MCF 10A (cell line): ENCODE measurements at places on chromosomes 7 and 10. TPM values are rescaled to one million over a fixed set of nuclear protein-coding genes. Genes with fewer than 3 reads are reported as not detected.

ING3 gene
- total RNA-seq = 11.7 and 18.9 TPM in 2 replicates

VGF gene
- 11.2 and 12.8 TPM in 2 replicates for total RNA-seq

SOSTDC1 gene
- total RNA-seq = not detected in 2 replicates

ZNF365 gene
- total RNA-seq = 1.3 and 2.9 TPM in 2 replicates

STAG3 gene
- 1.1 and 1.5 TPM in 2 replicates for total RNA-seq

SNX10 gene
- 7.1 and 8.0 TPM in 2 replicates for total RNA-seq

ATOH7 gene
- not detected in 2 replicates for total RNA-seq

TACR2 gene
- not detected in 2 replicates for total RNA-seq

VSTM2A gene
- total RNA-seq = not detected in 2 replicates

CUEDC2 gene
- total RNA-seq = 55.0 and 64.5 TPM in 2 replicates

ORC5 gene
- 25.4 and 34.1 TPM in 2 replicates for total RNA-seq

SPDYE5 gene
- 0.12 and 0.16 TPM in 2 replicates for total RNA-seq

- DNase-seq = peak; percentile 89
These were observed 32.1 kb downstream of the PFKP start for GRCh38 chr10:3099291-3100092.

DNA sequence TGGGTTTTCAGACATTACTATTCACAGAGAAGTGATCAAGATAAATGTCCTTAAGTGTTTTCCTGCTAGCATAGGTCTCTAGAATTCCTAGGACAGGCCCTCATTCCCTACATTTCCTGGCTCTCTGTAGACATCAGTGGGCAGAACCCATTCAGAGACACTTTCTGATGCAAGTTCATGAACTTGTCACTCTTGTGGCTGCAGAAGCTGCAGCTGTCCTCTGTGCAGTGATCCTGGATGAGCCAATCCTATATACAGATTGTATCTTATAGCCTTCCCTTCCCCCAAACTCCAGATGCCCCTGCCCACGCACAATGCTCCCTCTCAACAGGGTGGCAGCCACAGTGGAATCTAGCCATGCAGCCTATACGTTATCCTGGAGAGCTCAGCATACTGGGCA, 12.6 kb upstream of the GRB10 start:
- DNase-seq = no peak

- no peak for DNase-seq
These were observed 85.4 kb upstream of the RSU1 start for GRCh38 chr10:16902606-16903005.

GRCh38 chr10:77162697-77163096, 474.9 kb downstream of the KCNMA1 start:
- DNase-seq = peak; percentile 57

- no peak for DNase-seq
These were observed 51.3 kb downstream of the MALSU1 start for GRCh38 chr7:23350466-23350865.

GRCh38 chr7:95684505-95684904, 87.8 kb upstream of the DYNC1I1 start:
- DNase-seq = no peak

- no peak for DNase-seq
These were observed 659 bp downstream of the FIGNL1 start for GRCh38 chr7:50449501-50449880.

GRCh38 chr10:116756277-116756676, 13.9 kb upstream of the HSPA12A start:
- no peak for DNase-seq

DNA sequence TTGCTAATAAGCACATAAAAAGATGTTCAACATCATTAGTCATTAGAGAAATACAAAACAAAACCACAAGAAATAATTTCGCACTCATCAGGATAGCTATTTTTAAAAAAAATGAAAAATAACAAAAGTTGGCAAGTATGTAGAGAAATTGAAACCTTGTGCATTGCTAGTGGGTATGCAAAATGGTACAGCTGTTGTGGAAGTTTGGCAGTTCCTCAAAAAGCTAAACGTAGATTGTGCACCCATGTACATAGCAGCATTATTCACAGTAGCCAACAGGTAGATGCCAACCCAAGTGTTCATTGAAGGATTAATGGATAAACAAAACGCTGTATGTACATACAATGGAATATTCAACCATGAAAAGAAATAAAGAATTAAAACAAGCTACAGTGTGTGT, 35.3 kb upstream of the STARD3NL start:
- DNase-seq = no peak

GRCh38 chr7:16695621-16696237, 49.7 kb downstream of the BZW2 start:
- peak; percentile 65 for DNase-seq

DNA sequence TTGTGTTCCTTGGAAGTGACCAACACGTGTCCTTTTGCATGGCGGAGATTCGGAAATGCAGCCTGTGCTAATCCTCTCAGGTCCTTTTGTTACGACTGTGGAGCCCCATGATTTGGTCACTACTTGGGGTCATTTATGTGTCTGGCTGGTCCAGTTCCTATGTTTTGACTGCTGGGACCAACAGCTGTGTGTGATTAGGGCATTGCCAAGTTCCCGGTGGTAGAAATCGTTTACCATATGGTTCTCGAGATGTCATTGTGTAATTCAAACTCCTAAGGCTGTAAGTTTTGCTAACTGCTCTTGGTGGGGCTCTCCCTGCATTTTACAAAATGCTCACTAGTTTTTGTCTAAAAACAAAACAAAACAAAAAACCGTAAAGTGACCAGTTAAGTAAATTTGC, 62.0 kb downstream of the CCNY start:
- DNase-seq = no peak

DNA sequence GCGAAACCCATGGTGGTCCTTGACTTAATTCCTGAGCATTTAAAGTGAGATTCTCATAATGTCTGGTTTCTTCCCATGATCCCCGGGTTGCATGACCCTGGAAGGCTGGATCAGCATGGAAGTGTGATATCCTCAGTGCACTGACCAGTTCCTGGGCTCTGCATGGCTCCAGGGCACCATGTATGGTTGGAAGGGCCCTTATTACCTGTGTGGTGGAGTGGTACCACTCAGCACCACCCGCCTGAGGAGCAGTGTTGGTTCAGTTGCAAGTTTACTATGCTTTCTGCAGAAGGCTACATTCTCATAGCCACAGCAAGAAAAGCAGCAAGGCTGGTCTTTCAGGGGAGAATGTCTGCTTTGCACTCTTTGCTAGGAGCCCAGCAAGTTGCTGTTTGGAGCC, 325.7 kb upstream of the MKI67 start:
- DNase-seq = no peak

DNA sequence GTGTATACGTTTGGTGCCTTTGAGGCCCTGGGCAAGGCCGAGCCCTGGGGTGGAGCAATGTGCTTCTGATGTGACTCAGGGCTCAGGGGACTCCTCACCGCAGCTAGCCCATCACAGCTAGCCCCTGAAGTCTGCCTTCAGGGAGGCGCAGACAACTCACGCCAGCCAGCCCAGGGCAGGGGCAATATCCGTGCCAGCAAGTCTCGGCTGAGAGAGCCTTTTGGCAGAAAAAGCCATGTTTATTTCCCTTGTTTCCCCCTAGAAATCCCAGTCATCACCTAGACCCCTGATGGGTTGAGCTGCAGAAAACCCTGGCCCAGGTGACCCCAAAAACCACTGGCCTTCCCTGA, 90.4 kb downstream of the CHST15 start:
- no peak for DNase-seq

DNA sequence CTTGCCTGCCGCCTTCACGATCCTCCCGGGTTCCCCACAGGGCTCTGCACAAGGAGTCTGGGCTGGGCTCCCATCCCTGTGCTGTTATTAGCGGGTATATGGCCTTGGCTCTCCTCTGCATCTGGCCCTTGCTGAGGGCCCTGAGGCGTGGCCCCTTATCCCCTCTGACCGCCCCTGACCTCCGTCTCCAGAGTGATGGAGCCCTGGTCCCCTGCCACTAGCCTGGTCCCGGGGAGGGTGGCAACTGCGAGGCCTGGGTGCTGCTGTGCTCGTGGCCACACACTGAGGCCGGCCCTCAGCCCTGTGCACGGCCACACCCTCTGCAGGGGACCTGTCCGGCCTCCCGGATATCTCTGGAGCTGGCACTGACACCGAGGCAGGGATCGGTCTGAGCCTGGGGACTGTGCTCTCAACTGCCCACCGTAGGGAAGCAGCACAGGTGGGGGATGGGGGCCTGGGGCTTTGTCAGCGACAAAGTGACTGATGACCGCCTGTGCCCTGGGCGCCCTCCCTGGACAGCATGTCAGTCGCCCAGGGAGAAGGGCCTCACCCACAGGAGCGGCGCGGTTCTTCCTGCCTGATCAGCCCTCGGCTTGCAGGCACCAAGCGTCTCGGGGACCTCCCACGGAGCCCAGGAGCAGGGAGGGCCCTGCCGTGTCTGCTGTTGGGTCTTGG, 72.4 kb downstream of the NKX6-2 start:
- no peak for DNase-seq

- DNase-seq = peak; percentile 5
These were observed 94.3 kb upstream of the SORCS3 start for GRCh38 chr10:104546756-104547155.

- DNase-seq = peak; percentile 47
These were observed 108.8 kb upstream of the MPP7 start for GRCh38 chr10:28411648-28412047.

- DNase-seq = no peak
These were observed 168.5 kb downstream of the CFTR start for GRCh38 chr7:117648203-117648866.

DNA sequence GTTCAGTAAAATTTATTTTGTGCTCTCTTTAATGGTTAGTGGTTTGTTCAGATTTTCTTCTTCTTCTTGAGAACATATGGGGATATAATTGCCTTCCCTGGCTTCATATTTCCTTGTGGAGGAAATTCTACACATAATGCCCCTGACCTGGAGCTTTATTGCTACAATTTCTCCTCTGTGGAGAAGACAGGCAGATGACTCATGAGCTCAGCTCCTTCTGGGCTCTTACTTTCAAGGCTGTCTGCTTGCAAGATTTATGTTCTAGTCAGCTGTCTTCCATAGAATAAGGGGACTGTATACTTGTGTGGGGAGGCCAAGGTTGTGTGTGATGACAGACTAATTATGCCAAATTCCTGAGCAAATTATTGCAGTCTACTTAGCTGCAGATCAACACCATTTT, 1.6 kb downstream of the LRRD1 start:
- DNase-seq = peak; percentile 18

DNA sequence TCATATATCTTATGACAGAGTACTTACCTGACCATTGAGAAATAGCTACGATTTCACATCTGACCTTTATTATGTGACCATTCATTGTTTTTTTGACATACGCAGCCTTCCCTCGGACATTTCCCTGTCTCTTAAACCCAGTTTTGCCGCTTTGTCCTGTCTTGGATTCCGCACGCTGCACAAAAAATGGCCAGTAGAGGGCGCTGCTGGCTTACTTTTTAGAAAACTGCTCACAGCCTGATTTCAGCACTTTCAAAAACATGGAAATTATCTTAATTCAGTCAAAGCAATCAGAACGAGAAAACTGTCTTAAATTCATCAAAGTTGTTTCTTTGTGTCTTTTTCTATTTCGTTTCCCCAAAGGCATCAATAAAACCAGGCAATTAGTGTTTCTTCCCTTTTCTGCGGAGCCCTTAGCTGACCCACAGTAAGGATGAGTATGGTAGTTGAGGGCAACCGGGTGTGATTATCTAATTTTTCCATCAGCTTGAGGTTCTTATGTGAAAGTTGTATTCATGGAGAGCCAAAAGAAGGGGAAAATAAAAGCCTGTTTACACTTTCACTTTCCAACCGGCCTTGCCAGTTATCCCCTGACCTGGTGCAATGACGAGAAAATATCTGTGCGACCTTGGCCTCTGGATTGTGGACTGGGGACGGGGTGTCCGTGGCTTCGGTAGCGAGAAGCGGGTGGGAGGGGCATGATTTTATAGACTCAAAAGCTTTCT, 144.4 kb downstream of the DYNC1I1 start:
- DNase-seq = peak; percentile 77

DNA sequence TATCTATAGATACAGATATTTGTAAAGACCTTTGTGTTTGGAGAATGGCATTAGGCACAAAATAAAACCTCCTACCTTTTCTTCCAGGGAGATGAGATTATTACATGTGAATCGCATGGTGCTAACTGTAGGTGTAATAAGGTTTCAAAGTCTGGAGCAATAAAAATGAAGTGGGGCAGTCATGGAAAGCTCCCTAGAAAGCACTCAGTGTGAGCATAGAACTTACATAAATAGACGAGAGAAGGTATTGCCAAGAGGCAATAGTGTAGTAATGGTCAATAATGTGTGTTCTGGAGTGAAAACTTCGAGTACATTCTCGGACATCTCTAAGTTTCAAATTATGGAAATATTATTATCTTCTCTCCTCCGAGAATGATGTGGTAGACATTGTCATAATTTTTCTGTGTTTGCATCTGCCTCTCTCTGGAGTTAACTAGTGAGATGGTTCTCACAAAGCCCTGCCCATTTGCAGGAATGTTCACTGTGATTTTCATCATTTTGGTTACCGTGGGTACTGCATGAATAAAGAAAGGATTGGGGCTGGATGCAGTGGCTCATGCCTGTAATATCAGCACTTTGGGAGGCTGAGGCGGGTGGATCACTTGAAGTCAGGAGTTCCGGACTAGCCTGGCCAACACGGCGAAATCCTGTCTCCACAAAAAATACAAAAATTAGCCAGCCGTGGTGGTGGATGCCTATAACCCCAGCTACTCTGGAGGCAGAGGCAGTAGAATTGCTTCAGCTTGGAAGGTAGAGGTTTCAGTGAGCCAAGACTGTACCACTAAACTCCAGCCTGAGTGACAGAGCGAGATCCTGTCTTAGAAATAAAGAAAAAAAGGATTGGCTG, 10.6 kb downstream of the VIM start:
- no peak for DNase-seq

DNA sequence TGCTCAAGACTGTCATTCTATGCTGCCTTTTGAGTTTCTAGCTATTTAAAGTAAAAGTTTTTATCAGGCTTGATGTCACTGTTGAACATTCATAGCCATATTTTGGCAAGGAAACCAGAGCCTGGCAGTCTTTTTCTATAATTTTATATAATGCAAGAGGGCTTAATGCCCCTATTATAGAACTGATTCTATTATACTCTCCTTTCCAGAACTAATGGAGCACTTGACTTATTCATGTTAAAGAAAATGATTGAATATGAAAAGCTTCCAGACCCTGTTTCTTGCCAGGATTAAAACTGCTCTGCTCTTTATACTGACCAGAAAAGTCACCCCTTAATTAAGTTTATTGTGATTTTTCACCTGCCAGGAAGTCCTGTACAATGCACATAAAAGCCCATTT, 337.6 kb upstream of the CHRM2 start:
- DNase-seq = no peak

DNA sequence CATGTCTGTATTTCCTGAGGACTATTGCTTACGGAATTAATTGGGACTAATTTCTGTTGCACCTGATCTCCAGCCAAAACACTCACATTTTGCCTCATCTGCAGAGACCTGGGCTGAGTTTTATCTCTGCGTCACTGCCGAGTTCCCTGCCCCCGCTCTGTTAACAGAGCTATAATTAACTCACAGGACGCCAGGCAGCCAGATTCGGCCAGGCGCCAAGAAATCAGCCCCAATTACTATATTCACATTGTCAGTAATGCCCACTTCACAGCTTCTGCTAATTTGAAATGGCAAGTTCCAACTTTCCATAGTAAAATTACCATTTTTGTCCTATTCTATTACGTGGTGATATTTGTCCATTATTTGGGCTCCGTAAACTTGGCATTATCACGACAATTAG, 130.5 kb downstream of the CUX1 start:
- no peak for DNase-seq

- no peak for DNase-seq
These were observed 705.6 kb upstream of the PHF14 start for GRCh38 chr7:10268034-10268433.

- DNase-seq = no peak
These were observed 589.9 kb upstream of the MGMT start for GRCh38 chr10:128877141-128877540.

GRCh38 chr7:120774481-120774880, 83.5 kb downstream of the TSPAN12 start:
- no peak for DNase-seq
